KG1 (cell line): ENCODE measurements at places on chromosomes 2 and 18.

DNA sequence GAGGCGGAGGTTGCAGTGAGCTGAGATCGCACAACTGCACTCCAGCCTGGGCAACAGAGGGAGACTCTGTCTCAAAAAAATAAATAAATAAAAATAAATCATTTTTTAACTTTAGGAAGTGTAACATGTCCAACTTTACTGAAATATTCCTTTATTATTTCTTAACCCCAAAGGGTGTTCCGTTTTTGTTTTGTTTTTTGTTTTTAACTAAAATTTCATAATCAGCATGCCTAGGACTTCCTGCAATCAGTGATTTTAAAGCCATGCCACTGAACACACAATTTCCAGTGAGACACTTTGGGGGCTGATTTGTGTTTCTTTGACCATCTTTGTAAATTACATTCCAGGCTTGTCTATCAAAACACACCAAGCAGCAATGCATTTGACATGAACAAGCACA is 7.1 kb downstream of the CATIP start:
- no peak for DNase-seq

DNA sequence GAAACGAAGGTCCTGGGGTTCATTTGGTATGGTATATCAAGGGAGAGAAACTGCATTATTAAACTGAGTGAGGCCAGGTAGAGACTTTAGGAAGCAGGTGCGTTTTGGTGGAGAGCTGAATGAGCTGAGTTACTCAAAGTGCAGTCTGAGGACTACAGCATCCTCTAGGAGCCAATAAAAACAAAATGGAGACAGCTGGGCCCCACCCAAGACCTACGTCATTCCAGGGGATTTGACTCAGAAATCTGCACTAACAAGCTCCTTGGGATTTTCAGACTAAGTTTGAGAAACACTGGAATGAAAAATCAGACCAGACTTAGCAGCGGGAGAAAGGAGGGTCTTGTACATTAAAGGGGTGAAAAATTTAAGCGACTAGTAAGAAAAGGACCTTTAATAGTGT is 131.5 kb downstream of the UXS1 start:
- no peak for DNase-seq

DNA sequence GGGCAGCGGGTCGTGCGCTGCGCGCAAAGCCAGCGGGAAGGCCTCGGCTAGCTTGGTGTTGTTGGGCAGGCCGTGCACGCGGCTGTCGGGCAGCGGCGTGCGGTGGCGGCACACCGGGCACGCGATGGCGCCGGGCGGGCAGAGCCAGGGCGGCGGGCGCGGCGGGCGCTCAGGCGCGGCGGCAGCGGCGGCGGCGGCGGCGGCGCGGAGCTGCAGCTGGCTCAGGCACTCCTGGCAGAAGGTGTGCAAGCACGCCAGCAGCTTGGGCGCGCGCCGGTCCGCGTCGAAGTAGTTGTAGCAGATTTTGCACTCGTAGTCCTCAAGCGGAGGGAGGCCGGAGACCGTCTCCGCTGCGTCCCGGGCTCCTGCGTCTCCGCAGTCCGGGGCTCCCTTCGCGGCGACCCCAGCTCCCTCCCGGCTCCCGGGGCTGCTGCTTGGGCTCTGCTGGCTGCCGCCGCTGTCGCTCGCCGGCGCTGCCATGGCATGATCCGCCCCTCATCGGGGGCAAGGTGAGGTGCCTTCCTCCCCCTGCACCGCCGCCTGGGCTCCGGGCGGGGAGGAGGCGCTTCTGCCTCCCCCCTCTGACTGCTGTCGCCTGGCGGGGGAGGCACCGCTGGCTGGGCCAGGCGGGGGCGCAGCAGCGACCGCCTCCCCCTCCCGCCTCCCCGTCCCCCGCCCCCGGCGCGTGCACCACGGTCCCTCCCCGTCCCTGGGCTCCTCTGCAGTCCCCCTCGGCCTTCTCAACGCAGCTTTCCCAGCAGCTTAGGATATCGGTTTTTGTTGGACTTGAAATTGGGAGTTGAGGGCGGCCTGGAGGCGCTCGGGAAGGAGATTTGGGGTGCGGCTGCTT is 21.0 kb upstream of the PAX3 start:
- DNase-seq, result no peak

DNA sequence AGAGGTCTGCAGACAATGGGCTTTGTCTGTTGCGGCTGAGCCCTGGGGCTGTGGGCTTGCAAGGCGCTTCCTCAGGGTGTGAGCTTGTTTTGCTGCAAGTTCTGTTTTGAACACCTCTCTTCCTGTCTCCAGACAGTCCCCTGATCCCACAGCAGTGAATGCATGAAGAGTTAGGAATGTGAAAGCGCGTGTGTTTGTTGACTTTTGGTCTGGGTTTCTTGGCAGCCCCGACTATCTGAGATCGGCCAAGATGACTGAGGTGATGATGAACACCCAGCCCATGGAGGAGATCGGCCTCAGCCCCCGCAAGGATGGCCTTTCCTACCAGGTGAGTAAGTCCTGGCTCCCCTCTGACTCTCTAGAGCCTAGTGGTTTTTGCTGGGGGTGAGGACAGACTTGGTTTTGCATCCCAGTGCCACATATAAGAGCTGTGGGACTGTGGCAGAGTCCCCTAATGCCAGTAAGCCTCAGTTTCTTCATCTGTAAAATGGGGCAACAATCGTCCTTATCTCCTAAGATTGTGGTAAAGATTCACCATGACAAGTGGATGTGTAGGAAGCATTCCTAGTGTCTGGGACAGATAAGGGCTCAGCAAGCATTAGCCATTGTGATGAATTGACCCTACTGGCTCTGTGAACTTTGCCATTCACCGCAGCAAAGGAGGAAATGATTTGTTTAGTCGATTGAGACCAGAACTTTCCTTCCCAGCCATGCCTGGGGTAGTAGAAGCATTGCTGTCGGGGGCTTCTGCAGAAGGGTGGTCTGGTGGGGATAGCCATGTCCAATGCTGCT is 3.0 kb downstream of the LBH start:
- no peak for DNase-seq

DNA sequence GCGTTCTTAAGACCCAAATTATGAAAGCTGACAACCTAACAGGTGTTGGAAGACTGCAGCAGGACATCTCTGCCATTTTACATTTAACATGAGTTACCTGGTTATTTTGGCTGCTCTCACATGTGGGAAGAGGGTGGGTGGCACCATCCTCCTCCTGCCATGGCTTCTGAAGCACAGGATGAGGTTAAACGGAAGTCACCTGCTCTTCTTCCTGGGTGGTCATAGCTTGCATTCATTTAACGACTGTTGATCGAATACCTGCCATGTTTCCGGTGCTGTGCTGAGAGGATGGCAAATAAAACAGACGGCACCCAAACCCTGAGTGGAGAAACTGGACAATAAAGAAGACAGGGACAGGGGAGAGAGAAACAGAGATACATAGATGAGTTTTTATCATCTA is 118.0 kb downstream of the RHBDD1 start:
- no peak for DNase-seq

DNA sequence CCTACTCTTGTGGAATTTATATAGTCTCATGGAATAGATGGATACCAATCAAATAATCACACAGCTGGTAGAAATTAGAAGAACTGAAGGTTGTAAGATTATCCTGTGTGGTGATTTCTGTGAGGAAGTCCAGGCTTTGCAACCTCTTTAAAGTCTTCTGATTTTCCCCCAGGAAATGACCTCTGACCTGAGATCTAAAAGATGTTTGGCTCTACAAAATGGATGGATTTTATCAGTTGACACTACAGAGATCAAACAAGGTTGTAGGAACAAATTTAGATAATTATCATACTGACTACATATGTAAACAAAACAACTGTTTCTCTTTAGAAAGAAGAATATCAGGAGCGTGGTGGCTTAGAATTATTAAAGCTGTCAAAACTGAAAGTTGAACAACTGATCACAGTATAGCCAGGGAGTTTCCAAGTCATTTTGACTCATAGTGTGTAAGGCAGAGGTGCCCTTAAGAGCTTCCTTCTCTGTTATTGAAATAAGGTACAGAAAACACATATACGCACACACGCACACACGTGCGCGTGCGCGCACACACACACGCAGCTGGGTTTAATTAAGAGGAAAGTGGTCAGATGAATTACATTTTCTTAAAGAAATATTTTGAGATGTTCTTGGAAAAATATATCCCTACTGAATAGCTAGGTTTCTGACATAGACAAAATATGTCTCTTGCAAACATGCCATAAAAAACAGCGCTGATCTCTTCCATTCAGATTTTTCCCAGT is 35.5 kb upstream of the PELI1 start:
- DNase-seq, result no peak

DNA sequence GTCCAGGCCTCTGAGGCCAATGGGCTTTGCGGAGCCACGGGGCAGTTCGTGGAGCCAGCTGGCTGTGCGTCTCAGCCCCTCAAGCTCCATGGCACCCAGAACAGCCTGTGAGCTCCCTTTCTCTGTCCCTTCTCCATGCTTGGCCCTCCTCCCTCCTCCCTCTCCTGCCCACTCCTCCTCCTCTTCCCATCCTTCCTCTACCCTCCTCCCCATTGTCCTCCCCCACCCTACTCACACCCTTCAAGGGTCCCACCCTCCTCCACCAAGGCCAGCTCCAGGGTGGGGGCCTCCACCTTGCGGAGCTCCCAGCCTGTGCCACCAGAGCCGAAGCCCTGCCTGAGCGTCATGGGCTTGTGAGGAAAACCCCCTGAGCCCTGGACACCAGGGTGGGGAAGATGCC is 269.0 kb downstream of the ATAD2B start:
- no peak for DNase-seq

DNA sequence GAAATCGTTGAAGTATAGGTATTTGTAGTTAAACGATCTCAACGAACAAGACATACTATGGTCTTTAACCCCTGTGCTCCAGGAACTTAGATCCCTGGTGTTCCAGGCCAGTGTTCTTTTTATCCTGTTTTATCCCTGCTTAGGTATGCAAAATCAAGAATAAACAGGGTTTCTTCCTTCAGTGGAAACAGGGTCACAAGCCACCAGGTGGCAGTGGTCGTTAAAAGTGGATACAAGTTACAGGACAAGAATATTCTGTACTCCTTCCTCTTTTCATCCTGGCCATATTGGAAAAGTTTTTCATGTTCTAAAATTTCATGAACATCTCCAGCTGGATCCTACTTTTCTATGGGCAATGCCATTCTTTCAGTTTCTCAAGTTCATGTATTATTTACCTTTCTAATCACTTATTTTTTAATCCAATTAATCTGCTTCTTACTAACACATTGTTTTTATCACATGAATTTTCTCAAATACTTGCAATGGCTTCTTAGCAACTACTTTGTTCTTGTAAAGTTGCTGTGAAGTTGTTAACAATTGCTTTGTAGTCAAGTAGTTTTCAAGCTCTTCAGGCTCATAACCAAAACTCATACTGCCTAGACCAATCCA is 16.4 kb upstream of the HNMT start:
- peak; percentile 38 for DNase-seq

DNA sequence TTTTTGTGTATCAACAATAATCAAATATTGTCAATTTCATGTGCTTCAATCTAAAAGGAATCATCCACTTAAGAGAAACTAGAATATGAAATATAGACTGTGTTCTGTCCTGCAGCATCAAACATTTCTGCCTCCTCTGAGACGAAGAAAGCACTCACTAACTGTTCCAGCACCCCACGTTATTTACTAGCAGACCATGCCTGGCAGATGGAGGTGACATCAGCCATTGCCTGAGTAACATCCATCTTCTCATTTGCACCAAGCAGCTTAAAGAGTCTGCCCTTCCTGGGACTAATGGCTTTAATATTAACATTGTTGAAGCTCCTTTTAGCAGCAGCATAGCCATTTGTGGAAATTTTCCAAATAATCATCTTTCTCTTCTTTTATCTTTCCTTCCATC is 25.7 kb downstream of the SGPP2 start:
- DNase-seq, result no peak

GRCh38 chr2:125961739-125962138 is 694.2 kb upstream of the GYPC start:
- no peak for DNase-seq

GRCh38 chr18:21747268-21747667 is 6.7 kb downstream of the MIB1 start:
- DNase-seq, result no peak

- no peak for DNase-seq
Observed at GRCh38 chr2:119678021-119678656, 862 bp upstream of the TMEM177 start.

GRCh38 chr2:119389615-119390306 is 23.0 kb downstream of the DBI start:
- no peak for DNase-seq

DNA sequence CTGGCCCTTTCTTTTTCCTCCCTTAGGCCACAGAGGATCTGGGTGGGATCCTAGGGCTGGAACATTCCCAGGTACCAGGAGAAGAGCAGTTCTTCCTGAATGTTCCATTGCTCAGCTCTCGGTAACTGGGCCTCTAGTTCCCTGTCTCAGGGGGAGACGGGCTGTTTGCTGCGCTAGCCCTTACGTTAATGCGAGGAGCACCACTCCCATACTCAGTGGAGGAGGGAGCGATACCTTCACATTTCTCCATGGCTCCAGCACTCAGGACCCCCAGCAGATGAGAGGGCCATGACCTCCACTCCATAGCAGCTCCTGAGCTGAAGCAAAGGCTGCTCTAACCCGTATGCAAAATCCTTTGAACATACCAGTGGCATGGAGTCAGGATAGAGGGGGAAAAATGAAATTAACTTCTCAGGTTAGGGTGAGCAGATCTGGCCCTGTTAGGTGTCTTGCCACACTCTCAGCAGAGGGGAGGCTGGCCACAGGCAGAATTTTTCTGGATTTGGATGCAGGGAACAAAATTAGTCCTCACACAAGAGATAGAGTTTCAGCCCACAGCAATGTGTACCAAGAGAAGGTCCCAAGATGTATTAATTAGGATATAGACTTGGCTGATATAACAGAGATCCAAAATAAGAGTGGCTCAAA is 206.7 kb downstream of the ZFP36L2 start:
- DNase-seq, result no peak

DNA sequence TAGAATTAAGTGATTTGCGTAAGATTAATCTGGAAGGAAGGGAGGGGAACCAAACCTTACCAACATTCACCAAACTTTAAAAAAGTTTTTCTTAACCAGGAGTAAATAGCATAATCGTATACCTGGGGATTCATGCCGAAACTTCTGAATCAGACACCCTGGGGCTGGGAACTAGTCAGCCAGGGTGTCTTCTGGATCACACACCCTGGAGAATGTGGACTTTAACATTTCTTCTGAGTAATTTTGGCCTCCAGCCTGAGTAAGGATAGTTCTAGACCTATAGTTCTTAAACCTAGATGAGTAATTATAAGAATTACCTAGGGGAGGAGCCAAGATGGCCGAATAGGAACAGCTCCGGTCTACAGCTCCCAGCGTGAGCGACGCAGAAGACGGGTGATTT is 44.1 kb upstream of the MEIS1 start:
- no peak for DNase-seq

GRCh38 chr18:35460736-35461161 is 37.0 kb downstream of the INO80C start:
- DNase-seq, result no peak

- DNase-seq, result no peak
Observed at GRCh38 chr2:233202531-233202944, 48.9 kb upstream of the ATG16L1 start.

GRCh38 chr2:54906716-54907115 is 143.5 kb downstream of the RTN4 start:
- no peak for DNase-seq

GRCh38 chr18:77765468-77765867 is 515.8 kb downstream of the GALR1 start:
- DNase-seq, result peak; percentile 23

- no peak for DNase-seq
Observed at GRCh38 chr2:85662899-85663593, 5.0 kb downstream of the SFTPB start.
